ENCODE measurements at places on chromosomes 13 and 19.

DNA sequence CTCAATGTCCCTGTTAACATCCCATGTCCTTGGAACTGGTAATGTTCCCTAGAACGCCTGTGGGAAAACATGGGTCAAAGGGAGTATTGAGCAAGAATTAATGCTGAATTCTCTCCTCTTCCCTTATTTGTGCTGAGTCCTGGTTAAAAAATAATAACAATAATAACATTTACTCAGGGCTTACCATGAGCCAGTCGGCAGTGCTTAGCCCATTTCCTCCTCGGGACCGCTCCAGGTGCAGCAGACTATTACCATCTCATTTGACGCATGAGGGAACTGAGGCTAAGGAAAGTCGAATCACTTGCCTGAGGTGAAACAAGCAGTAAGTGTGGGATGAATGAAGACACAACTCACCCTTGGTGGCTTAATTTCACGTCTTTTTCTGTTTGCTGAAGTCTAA is 33.6 kb upstream of the SLC15A1 start:
- DNase-seq, result no peak

DNA sequence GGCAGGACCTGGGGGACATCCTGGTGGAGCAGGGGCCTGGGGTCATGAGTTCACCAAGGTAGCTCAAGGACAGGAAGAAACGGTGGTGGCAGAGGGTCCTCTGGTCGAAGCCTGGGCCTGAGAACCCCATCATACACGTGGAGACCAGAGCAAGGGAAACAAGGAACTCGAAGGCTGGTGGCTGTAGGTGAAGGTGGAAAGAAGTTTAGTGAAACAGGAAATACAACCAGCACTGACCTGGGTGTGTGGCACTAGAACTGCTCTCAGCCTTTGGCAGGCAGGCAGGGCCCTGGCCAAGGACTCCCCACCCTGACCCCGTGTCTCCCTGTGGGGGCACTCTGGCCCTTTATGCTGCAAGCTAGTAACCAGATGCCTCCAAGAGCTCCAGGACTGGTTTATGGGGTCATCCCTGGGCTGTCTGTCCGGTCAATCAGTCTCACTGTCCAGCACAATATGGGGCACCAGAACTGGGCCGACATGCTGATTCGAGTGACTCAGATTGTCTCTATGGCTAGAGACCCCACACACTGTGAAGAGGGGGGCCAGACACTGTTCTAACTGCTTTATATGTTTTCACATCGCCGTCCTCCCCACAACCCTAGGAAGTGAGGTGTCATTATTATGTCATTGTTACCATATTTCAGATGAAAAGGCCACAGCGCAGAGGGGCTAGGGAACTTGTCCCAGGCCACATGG is 3.8 kb downstream of the COX6B2 start:
- no peak for DNase-seq

DNA sequence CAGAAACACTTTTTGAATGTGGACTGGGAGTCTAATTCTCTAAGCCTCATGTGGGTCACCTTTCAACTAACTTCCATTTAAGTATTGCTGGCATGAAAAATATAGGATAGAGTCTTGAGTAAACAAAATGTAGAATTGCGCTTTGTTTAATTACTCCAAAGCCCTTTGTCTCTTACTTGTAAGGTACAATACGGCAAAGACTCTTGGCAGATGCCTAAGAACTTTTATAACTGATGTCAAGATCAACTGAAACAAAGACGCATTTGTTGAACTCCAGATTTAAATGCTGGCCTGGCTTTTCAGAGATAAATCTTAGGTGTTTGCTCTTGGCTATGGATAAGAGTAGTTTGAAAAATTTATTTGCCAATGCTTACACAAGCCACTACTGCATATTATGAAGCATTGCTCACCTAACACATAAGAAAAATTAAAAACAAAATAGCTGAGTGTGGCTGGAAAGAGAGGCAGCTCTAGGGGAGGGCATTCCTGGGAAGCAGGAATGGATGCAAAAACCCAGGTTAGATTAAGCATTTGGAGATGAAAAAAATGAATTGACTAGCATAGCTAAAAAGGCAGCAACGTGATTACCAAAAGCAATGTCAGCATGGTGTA is 107.3 kb upstream of the STARD13 start:
- DNase-seq, result no peak

DNA sequence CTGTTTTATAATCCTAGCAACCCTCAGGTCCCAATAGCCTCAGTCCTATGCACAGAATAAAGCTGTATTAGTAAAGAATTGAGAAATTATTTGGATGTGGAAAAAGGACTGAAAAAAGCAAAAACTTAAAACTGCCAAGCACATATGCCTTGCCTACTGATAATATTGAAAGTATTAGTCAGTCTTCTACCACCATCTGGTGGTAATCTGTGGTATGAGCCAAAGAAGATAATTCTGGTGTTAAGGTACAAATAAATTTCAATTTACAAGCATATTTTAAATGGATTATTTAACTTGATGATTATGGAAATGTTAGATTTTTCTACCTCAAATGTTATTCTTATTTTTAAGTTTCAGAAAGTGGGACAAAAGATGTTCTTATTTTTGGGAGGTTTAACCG is 460.3 kb upstream of the KLHL1 start:
- no peak for DNase-seq

GRCh38 chr13:87827479-87827878 is 156.3 kb downstream of the SLITRK5 start:
- no peak for DNase-seq

DNA sequence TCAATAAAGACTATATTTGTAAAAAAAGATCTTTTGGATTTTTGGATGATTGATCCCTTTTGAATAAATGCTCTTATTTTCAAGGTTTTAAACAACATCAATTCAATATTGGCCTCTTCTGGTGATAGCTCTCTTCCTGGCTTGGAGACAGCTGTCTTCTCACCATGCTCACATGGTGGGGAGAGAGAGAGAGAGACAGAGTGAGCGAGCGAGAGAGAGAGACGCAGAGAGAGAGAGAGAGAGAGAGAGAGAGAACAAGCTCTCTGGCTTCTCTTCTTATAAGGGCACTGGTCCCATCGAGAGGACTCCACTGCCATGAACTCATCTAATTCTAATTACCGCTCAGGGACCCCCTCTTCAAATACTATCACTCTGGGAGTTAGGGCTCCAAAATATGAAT is 32.1 kb upstream of the FARP1 start:
- no peak for DNase-seq

DNA sequence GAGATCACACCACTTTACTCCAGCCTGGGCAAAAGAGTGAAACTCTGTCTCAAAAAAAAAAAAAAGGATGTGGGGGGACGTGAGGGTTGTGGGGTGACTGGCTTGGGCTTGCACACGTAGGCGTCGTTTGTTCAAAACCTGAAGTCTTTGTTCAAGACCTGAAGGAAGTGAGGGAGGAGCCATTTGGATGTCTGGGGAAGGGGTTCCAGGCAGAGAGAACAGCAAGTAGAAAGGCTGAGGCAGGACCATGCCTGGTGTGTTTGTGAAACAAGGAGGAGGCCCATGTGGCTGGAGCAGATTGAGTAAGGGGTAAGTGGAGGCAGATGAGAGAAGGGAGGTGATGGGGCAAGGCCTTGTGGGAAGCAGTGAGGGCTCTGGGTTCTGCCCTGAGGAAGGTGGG is 27.8 kb downstream of the PIN1 start:
- DNase-seq, result peak; percentile 28

DNA sequence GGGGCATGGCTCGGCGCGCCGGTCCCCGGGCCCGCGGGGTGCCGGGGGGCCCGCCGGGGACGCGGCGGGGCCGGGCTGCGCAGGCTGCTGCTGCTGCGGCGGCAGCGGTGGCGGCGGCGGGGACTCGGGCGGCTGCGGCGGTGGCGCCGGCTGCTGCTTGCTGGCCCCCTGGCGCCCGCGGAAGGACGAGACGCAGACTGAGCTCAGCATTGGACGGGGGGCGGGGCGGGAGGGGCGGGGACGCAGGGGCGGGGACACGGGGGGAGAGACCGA is 368 bp downstream of the KCNC3 start:
- no peak for DNase-seq

DNA sequence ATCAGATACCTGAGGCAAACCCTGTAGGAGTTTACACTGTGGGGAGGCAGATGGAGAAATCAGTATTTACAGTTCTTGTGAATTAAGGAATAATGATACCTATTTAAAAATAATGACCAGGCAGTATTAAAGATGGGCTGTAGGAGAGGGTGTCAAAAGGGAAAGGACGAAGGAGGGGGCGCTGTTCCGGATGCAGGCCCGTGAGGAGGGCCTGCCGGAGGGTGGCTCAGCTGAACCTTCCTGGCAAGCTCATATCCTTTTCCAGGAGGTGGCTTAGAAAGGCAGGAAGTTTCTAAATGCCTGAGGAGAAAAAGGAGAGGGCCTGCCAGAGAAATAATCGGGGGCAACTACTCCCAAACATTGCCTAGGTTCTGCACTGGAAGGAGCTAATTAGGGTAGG is 46.6 kb downstream of the MBNL2 start:
- no peak for DNase-seq

GRCh38 chr19:2266183-2266993 is 10.2 kb upstream of the JSRP1 start:
- DNase-seq, result peak; percentile 63

DNA sequence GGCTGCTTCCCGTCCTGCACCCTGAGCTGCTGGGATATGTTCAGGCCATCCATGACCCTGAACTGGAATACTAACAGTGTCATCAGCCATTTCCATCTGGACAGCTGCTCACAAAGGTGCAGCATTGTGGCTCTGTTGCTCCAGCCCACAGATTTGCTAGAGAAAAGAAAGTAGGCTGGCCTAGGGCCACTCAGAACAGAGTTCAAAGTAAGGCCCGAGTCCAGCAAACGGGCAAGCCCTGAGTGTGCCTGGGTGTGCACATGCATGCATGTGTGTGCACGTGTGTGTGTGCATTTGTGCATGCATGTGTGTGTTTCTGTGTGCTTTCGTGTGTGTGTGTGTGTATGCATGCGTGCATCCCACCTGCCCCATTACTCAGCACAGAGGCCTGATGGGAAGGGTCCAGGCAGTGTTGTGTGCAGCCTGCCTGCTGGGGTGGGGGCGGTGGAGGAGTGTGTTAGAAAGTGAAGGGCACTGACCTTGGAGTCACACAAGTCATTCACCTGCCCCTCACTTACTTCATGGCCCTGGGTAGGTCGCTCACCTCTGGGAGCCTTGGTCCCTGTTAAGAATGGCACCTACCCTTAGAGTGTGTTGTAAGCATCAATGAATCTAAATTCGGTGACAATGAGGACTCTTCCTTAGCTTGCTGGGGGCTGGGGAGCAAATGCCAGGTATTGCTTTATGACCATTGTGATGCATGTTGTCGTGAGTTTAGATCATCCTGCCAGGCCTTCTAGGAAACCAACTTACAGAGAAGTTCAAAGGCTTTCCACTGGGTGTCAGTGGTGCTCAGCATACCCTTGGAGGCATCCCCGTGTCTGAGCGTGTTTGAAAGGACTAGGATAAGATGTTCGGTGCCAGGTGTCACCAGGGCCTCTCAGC is 53.2 kb downstream of the GPR12 start:
- DNase-seq, result peak; percentile 45

GRCh38 chr19:12791345-12792050 is at the start of gene JUNB:
JUNB (plus strand) TSS chr19:12791486; CDS start chr19:12791772, 286 bp downstream.
- DNase-seq, result peak; percentile 98

GRCh38 chr19:58519087-58519354 is 589 bp downstream of the ZBTB45 start:
- peak; percentile 75 for DNase-seq

DNA sequence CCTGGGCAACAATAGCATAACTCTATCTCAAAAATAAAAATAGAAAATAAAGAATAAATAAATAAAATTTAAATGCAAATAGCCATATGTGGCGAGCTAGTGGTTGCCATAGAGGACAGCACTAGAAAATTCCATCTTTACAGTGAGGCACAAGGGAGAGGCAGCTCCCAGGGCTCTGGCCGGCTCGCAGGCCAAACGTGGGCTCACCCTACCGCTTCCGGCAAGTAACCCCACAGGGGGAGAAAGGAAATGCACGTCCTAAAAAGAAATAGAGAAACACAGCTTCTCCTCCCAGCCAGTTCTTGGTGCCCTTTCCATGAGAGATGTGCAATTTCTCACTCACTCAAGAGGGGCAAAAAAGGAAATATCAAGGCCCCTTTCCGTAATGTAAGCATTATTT is 12.4 kb upstream of the GRWD1 start:
- no peak for DNase-seq

- peak; percentile 66 for DNase-seq
Observed at GRCh38 chr19:19997656-19998268, 41.5 kb downstream of the ZNF682 start.

GRCh38 chr13:48000559-48001113 is 437 bp downstream of the SUCLA2 start:
- no peak for DNase-seq

GRCh38 chr13:43153436-43154090 is 130.2 kb downstream of the DNAJC15 start:
- DNase-seq, result no peak

GRCh38 chr13:79295906-79296706 is 109.9 kb downstream of the RBM26 start:
- DNase-seq, result no peak

- peak; percentile 32 for DNase-seq
Observed at GRCh38 chr13:99980824-99981734, 505 bp upstream of the ZIC2 start.

DNA sequence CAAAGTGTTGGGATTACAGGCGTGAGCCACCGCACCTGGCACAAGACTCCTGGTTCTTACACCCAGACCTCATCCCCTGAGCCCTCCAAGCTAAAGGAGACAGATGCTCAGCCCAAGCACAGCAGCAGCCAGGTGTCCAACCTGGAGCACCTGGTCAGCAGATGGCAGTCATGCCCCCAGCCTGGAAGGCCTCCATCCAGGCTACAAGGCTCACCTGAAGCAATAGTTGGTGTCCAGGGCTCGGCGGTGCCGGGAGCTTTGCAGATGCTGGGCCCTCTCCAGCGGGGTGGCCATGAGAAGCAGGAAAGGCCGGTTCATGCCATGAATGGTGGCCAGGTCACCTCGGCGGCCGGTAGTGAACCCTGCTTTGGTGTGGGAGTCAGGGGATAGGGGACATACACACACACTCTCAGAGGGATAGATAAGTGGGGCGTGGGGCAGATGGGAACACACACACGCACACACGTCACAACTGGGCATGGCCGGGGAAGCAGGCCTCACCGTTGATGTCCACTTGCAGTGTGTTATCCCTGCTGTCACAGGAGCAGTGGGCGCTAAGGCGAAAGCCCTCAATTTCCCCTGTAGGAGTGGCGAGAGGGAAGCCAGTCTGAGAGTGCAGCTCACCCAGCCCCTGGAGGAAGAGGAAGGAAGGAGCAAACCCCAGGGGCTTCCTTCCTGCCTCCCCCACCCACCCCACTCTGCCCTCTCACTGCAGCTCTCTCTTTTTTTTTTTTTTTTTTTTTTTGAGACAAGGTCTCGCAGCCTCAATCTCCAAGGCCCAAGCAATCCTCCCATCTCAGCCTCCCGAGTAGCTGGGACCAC is 11.8 kb downstream of the TGFB1 start:
- no peak for DNase-seq

- DNase-seq, result no peak
Observed at GRCh38 chr13:98157188-98157587, 14.3 kb downstream of the FARP1 start.

DNA sequence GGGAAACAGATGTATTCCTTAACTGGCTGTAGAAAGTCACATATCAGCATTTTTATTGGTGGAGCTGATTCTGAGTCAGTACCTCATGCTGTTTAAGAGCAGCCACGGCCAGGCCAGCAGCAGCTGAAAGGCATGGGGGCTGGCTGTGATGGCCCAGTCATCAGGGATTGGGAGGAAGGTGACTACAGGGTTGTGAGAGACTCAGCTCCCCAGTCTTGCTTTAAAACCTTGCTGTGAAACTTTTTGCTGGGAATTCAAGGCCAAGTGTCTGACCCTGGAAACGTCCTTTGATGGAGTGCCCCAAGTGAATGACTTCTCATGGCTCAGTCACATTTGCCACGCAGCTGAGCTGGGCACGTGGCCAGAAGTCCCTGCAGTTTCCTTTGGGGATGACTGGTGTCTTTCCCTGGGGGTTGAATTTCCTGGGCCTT is 39.1 kb upstream of the RNF113B start:
- no peak for DNase-seq
